ENCODE measurements at places on chromosomes 1 and 21.

GRCh38 chr1:206112600-206113301, 4.4 kb downstream of the AVPR1B start:
- no peak for DNase-seq

- DNase-seq: no peak
These were observed 30.8 kb downstream of the LTN1 start for GRCh38 chr21:28961927-28962326.

- no peak for DNase-seq
These were observed 25.8 kb upstream of the ZNF648 start for GRCh38 chr1:182087304-182087703.

GRCh38 chr1:88783145-88783544, 99.1 kb downstream of the PKN2 start:
- DNase-seq: no peak

DNA sequence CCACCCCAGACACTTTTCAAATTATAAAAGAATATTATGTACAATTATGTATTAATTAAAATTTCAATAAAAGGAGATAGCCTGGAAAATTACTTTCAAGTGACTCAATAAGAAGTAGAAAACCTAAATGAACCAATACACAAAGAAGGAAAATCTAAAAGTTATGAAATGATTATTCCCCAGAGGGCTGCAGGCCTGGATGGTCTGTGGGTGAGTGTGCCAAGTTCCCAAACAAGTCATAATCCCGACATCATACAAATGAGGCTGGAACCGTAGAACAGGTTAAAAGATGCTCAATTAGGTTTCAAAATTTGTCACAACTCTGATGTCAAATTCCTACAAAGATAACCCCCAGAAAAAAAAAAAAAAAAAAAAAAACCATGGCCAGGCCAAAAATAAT, 12.7 kb downstream of the SPATC1L start:
- no peak for DNase-seq

- DNase-seq: no peak
These were observed 39.8 kb upstream of the HSD3B1 start for GRCh38 chr1:119467219-119467618.

GRCh38 chr1:204344665-204345355, 14.9 kb downstream of the PLEKHA6 start:
- DNase-seq: no peak

Data from aorta (tissue), 5 donors.